HS-5 (cell line): ENCODE measurements at places on chromosomes 11 and 22.

- no peak for DNase-seq
Measured at GRCh38 chr11:75522286-75523044, 3.3 kb downstream of the GDPD5 start.

GRCh38 chr11:81874635-81875034, 859.0 kb downstream of the FAM181B start:
- DNase-seq: no peak

DNA sequence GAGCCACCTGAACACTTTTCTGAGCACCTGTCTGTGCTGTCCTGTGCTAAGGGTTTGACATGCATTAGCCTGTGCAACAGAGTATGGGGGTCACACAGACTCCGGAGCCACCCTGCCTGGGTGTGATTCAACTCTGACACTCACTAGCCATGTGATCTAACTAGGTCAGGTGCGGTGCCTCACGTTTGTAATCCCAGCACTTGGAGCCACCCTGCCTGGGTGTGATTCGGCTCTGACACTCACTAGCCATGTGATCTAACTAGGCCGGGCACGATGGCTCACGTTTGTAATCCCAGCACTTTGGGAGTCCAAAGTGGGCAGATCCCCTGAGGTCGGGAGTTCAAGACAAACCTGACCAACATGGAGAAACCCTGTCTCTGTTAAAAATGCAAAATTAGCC, 11.4 kb downstream of the UBE2L6 start:
- DNase-seq: no peak

DNA sequence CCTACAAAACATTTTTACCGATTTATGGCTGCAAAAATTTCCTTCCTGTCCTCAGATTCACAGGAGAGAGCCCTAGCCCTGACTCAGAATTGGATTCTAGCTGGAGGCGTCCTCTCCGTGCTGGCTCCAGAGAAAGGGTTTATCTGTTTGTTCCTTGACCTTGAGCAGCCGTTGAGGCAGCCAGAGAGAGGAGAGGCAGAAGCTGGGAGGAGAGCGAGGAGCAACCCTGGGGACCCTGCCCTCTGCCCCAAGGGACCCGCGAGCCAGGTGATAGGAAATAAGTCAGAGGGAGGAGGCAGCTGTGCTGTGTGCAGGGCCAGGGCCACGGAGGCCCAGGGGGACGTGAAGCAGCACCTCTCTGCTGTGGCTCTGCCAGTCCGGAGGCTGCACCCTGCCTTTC, 75.6 kb downstream of the IGLL1 start:
- no peak for DNase-seq

- DNase-seq: no peak
Measured at GRCh38 chr11:78100676-78101472, 21.2 kb upstream of the NDUFC2 start.
